ENCODE measurements at places on chromosomes 7 and 10. TPM values are rescaled to one million over a fixed set of nuclear protein-coding genes. Genes with fewer than 3 reads are reported as not detected.

Gene SPDYE3
- total RNA-seq: not detected

Gene CWF19L1
- total RNA-seq: 16.9 TPM

Gene CASTOR2
- total RNA-seq: 15.4 TPM

Gene SHTN1
- 0.85 TPM for total RNA-seq

Gene TMEM140
- total RNA-seq: 17.7 TPM

Gene HOXA6
- 1.4 TPM for total RNA-seq

Gene SERPINE1
- total RNA-seq: 1,589 TPM

Gene BEND7
- total RNA-seq: 4.0 TPM

Gene OPN1SW
- not detected for total RNA-seq

Gene OPALIN
- not detected for total RNA-seq

Gene CCM2
- 63.4 TPM for total RNA-seq

Gene NEURL1
- total RNA-seq: under 0.01 TPM

Gene ADIRF
- 116 TPM for total RNA-seq

Gene TRPV5
- total RNA-seq: not detected

Gene IFIT1
- total RNA-seq: 22.2 TPM

Gene GPR85
- 1.3 TPM for total RNA-seq

Gene COBL
- not detected for total RNA-seq

Gene TFEC
- total RNA-seq: 0.13 TPM

Measured in smooth muscle cell of the pulmonary artery (primary cell).